Stimulated activated CD4-positive, alpha-beta T cell treated with anti-CD3 and anti-CD28 coated beads, Interleukin-15, amount 100 ng/mL, for 48 hours (primary cell): ENCODE measurements at places on chromosomes 2 and 18.
A peak's percentile ranks its signal among the peaks of the same experiment; 100 is the strongest.

- DNase-seq, result no peak
Observed at GRCh38 chr2:133673305-133673905, 105.1 kb upstream of the NCKAP5 start.

DNA sequence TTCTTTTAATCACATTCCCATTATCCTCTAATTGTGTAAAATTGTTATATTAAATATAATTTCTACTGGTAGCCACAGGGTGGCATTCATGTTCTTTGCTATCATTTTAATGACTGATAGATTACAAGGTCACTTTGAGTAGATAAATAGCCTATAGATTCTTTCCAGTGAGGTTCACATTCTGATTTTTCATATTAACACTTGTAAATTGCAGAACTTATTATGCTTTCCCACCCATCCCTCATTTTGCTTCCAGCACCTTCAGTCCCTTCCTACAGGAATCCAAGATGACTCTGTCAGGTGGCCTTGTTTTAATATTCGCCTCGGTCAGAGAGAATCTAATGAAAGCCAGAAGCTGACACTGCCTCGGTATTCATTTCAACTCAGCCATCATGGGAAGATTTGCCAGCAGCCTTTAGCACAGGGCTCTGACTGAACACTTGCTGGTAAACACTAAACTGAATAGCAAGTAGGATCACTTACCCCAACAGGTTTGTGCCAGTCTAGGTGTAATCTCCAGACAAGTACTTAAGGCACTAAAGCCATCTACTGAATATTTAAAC is 101.2 kb upstream of the FSHR start:
- DNase-seq, result no peak

GRCh38 chr2:120392923-120393322 is 47.0 kb downstream of the INHBB start:
- no peak for DNase-seq

GRCh38 chr2:21774691-21775368 is 651.1 kb downstream of the TDRD15 start:
- DNase-seq, result no peak

DNA sequence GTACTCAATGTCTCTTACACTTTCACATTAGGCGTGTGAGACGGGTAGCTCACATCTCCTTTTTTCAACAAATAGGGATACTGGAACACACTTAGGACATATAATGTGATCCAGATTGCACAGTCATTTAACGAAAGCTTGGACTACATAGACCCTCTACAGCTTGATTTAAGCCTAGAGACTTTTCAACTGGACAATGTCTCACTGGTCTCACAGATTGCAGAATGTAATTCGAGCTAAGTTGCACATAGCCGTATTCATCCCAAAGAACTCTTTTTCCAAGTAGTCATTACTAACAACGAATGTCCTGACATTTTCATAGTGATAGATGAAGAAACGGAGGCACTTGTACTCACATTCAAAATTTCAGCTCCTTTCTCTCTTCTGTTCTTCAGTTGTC is 612.1 kb downstream of the ZEB2 start:
- DNase-seq, result no peak

DNA sequence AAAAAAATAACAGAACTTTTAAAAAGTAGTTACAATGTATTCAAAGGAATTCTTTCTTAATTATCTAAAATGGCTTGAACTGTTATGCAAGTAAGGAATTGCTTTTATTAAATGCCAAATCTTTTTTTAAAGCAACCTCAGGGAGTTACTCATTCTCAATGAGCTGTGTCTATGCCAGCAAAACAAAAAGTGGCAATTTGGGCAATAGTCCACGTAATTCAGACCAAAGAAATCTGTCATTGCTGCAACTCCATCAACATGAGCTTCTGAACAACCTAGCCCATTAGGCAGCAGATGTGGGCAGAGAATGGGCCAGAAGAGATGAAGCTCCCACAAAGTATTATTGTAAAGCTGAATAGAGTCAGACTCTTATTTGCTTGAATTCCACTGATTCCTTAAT is 118.4 kb downstream of the ALK start:
- no peak for DNase-seq

DNA sequence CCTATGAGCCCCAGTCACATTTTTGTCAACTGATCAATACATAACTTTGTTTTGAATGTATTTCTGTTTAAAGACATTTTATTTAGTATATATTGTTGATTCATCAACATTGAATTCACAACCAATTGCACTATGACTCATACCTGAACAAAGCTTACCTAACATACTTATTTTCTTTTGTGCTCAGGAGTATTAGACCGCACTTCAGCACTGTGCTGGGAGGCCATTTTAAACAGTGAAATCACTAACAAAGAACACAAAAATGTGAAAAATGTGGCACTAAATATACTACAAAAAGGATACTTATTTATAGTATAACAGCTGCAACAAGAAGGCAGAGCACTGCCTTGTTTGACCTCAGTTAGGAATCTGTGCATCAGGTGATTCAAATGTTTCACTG is 12.4 kb upstream of the IFIH1 start:
- DNase-seq, result no peak

- no peak for DNase-seq
Observed at GRCh38 chr2:179793238-179793637, 68.2 kb downstream of the ZNF385B start.

- DNase-seq, result no peak
Observed at GRCh38 chr2:216387262-216387661, 15.0 kb upstream of the MARCHF4 start.

GRCh38 chr2:61380056-61380881 is 90.6 kb downstream of the USP34 start:
- no peak for DNase-seq

DNA sequence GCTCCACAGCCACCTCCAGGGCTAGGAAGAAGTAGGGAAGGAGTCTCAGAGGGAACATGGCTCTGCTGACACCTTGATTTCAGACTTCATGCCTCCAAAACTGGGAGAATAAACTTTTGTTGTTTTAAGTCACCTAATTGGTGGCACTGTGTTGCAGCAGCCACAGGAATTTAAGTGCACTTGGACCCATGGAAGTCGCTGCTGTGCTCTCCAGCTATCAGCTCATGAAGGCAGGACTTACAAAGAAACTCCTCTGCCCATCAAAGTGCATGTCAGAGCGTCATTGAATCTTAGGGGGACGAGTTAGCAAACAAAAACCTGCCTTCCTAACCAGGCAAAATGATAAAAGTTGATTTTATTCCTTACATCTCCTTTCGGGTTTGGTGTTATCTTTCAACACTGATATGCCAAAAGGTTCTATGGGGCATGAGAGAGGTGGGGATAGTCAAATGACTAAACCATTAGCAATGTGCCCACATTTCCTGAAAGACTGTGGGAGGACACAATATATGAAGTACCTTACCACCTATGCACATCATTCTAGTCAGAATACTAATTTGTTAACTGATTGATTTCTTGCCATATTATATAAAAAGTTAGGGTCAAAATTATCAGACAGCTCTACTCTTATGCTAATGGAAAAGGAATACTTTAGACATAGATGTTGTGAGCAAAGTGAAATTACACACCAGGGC is 235.8 kb upstream of the TNP1 start:
- no peak for DNase-seq

DNA sequence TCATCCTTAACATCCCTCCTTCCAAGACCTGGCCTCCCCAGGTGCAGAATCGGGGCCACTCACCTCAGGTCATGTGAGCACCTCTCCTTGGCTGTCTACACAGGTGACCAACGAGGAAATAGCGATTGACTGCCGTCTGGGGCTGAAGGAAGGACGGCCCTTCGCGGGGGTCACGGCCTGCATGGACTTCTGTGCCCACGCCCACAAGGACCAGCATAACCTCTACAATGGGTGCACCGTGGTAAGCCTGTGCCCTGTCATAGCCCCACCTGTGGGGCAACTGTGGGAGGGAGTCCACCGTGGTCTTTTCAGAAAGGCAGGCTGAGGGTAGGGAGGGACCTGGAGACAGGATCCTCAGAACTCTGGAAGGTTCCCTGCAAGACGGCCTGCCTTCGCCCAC is 54.3 kb downstream of the BOLA3 start:
- no peak for DNase-seq

DNA sequence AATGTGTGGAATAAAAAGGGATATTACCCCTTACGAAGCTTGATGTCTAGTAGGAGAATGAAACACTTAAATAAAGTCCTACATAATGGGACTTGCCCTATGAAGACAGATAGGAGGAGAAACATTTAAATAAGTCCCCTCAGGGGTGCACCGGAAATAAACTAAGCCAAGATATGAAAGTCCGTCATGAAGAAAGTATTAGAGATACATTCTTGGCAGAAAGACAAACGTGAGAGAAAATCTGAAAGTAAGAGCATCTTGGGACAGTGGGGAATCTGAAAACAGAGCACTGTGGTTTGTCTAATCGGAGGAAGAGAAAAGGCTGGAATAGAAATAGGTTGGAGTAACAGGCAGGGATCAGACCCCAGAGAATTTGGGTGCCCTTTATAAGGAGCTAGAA is 516.9 kb upstream of the DSEL start:
- no peak for DNase-seq

- DNase-seq, result no peak
Observed at GRCh38 chr2:119469661-119470297, 38.1 kb downstream of the TMEM37 start.

- DNase-seq, result no peak
Observed at GRCh38 chr2:105405291-105405690, 6.4 kb upstream of the FHL2 start.

GRCh38 chr2:112712903-112713584 is 7.8 kb upstream of the NT5DC4 start:
- DNase-seq, result peak; percentile 48

DNA sequence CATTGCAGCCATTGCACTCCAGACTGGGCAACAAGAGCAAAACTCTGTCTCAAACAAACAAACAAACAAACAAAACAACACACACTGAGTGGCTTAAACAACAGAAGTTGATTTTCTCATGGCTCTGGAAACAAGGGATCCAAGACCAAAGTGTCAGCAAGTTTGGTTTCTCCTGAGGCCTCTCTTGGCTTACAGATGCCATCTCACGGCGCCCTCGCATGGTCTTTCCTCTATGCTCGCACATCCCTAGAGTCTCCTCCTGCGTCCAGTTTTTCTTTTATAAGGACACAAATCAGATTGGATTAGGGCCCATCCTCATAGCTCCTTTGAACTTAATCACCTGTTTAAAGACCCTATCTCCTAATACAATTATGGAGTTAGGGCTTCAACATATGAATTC is 133.4 kb upstream of the LRRTM1 start:
- DNase-seq, result no peak

- DNase-seq, result no peak
Observed at GRCh38 chr2:209685963-209686362, 85.7 kb upstream of the UNC80 start.

- no peak for DNase-seq
Observed at GRCh38 chr2:146666340-146666739, 1178.5 kb upstream of the ACVR2A start.

- no peak for DNase-seq
Observed at GRCh38 chr2:219836647-219837177, 209.3 kb downstream of the SLC4A3 start.

DNA sequence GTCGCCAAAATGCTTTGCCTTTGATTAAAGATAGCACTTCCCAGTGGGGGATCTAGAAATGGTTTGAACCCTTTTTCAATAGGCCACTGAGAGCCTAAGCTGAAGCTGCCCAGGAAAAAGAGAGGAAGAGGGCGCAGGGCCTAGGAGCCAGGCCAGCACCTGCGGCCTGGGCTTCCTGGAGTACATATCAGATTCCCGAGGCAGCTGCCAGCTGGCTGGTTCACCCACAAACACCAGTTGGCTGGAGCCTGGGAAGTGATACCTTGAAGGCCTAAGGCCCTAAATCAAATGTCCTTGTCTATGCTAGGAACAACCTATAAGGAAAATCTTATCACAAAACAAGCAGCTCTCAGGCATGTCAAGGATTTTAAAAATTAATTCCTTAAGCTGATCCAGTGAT is 37.1 kb downstream of the ANKRD44 start:
- no peak for DNase-seq

- DNase-seq, result no peak
Observed at GRCh38 chr2:188391354-188391753, 99.7 kb downstream of the GULP1 start.

- DNase-seq, result no peak
Observed at GRCh38 chr18:31783059-31783458, 22.4 kb upstream of the SLC25A52 start.

GRCh38 chr2:55109219-55109891 is 59.1 kb upstream of the RTN4 start:
- DNase-seq, result no peak

DNA sequence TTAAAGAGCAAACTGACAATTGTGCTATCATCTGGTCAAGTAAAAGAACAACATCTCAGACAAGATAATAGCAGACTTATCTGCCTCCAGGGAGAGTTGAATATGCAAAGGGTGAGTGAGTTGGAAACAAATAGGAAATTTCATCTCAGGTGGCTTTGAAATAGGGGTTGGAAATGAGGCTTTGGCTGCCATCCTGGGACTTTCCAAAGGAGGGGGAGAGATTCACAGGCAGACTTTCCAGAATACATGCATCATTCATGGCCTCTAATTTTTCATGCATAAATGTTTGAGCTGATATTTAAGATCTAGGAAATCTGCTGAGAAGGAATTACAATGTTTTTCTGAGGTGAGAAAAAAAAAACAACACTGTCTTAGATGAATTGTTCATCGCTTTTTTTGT is 300.5 kb downstream of the ALK start:
- DNase-seq, result no peak

DNA sequence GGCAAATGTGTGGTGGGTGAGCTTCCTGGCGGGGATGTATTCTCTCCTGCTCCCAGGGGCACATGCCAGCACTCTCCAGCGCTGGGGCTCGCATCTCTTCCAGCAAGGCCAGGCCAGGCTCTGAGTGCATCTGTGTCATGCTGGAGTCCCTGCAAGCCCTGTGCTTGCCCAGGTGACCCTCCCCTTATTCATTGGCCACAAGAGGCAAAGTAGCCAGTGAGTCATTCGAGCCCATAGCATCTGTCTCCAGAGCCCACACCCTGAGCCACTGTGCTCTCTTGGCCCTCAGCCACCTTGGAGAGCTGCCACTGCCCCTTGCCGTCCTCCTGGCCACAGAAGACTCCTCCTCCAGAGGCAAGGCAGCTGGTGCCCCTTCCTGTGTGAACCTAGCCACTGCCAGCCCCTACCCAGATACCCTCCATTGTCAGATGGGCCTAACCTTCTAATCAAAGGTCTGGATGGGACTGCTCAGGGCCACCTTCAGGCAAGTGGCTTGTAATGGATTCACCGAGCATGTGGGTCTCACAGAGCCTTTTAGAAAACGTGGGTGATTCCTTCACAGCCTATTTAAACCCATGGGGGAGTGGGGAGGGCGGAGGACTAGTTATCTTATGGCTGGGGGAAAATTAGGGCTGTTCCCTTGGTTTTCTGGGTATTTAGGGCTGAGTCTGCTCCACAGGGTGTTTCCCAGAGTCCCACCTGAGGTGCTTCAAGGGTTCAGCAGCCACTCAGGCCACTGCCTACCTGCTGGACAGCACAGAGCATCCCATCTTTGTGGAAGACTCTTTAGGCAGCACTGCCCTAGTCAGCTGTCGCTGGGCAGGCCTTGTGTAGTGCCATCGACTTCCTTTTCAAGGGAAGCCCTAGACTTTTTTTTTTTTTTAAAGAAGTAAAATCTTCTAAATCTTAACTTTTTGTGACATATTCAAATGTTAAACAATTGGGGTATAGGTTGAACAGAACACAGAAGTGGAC is 137.4 kb downstream of the ACOXL start:
- DNase-seq, result no peak

- DNase-seq, result no peak
Observed at GRCh38 chr2:97751752-97752151, 38.4 kb downstream of the ZAP70 start.

- DNase-seq, result no peak
Observed at GRCh38 chr2:75790814-75791467, 80.2 kb upstream of the GCFC2 start.

GRCh38 chr2:142180820-142181533 is 50.2 kb upstream of the LRP1B start:
- DNase-seq, result no peak

GRCh38 chr2:12043131-12043530 is 296.7 kb downstream of the LPIN1 start:
- no peak for DNase-seq
